ENCODE measurements at places on chromosomes 4 and X. TPM values are rescaled to one million over a fixed set of nuclear protein-coding genes. Genes with fewer than 3 reads are reported as not detected.

The HDX gene
- polyA plus RNA-seq, result 1.9 TPM

The PROM1 gene
- polyA plus RNA-seq, result 28.8 TPM

The PABPC1L2B gene
- not detected for polyA plus RNA-seq

The GPR173 gene
- 1.7 TPM for polyA plus RNA-seq

The FDCSP gene
- polyA plus RNA-seq, result not detected

The MAGEE1 gene
- 3.0 TPM for polyA plus RNA-seq

The FAM3A gene
- 73.4 TPM for polyA plus RNA-seq

The GPRIN3 gene
- polyA plus RNA-seq, result 2.2 TPM

The BTK gene
- 0.77 TPM for polyA plus RNA-seq

The CDS1 gene
- polyA plus RNA-seq, result 13.5 TPM

The ARMCX1 gene
- 20.3 TPM for polyA plus RNA-seq

The APBB2 gene
- polyA plus RNA-seq, result 13.4 TPM

- no peak for DNase-seq
These were observed 230.6 kb upstream of the TRPC5 start for GRCh38 chrX:112313201-112313600.

DNA sequence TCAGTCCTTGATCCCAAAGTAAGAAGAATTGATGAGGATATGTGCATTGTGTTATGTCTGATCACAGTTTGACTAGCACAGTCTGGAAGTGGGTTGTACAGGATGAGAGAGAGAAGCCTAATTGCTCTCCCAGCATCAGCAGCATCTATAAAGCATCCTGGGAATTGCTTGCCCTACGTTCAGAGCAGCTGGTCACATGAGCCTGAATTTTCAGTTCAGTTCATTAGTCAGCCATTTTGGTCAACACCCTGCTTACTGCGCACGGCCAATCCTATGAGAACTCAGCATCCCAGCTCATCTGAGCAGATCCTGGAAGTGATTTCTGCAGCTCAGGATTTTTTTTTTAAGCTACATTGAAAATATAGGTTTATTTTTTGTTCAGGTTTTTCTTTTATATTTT lies at the start of gene RUFY3:
Gene RUFY3, plus strand, starts transcription at position 218 of the 400 bp plus-strand sequence. CDS start 610 bp downstream, outside the sequence.
- peak; percentile 44 for DNase-seq

- DNase-seq, result no peak
These were observed 1562.9 kb upstream of the TENM3 start for GRCh38 chr4:180680305-180680704.

DNA sequence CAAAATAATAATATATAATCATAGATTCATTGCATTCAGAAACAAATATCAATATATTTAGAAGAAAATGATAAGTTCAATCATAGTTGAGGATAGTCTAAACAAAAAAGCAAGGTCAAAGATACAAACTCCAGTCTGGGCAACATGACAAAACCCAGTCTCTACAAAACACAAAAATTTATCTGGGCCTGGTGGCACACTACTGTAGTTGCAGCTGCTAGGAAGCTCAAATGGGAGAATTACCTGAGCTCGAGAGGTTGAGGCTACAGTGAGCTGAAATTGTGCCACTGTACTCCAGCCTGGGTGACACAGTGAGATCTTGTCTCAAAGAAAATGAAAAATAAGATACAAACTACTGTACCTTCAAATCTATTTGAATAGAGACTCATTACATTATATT lies 52.7 kb upstream of the ANXA10 start:
- DNase-seq, result no peak

DNA sequence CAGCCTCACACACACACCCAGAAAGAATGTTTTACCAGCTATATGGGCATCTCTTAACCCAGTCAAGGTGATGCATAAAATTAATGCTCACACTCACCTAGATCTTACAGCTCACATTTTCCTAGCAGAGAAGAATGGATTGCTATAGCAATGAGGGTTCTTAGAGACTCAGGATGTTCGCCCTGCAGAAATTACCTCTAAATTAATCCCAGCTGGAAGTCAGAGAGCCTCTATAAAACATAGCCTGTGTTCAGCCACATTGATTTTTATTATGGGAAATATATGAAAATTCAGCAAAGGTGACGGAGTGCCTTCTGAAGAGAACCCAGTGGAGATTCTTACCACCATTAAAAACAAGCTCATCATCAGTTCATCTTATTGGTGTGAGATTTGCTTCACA lies 528.3 kb upstream of the ZFP42 start:
- DNase-seq, result no peak

GRCh38 chr4:48262926-48263325 lies 6.7 kb downstream of the TEC start:
- DNase-seq, result no peak

DNA sequence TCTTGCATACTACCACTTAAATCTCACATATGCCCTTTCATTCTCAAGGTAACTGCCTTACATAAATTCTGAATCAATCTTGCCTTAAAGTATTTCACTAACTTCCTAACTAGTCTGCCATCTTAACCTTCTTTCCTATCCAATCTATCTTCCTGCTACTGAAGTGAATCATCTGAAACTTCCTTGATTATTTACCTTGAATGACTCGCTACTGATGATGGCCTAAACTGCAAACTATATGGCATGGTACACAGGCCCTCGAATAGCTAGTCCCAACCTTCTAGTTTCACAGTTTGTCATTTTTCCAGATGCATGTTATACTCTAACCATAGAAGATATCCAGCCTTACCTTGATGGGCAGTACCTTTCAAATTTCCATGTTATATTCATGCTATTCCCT lies 19.9 kb downstream of the PHKA1 start:
- DNase-seq, result no peak

GRCh38 chrX:45351478-45351877 lies 150.8 kb upstream of the DIPK2B start:
- DNase-seq, result no peak

GRCh38 chrX:56798866-56799758 lies 70.1 kb downstream of the NBDY start:
- peak; percentile 16 for DNase-seq

GRCh38 chrX:140503714-140504351 lies 1.0 kb downstream of the SOX3 start:
- DNase-seq, result peak; percentile 51

DNA sequence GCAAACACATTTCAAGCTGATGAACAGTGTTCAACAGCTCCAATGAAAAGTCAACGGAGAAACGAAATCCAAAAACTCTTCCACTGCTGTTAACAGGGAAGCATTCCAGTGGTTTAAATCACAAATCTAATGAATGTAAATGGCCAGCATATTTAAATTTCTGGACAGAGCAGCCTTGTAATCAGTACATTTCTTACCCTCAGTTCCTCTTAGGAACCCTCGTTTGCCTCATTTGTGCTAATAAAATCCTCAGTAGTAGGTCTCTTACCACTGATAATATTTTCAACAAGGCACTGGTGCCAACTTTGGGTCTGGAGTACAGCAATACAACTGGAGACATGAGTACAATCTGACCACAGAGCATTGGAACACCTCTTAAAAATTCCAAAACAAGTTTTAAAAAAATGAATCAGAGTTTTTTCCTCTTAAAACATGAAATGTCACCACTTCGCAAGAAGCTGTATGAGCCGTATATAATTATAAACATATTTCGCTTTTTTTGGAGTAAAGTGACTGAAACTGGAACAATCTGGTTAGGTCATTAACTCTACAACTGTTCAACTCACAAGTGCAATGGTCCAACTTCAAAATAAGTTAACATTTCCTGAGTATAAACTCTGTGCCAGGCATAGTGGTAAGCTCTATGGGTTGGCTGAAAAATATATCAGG lies 211.2 kb downstream of the CPEB2 start:
- DNase-seq, result no peak

- DNase-seq, result no peak
These were observed 14.3 kb upstream of the FAM241A start for GRCh38 chr4:112130906-112131305.

GRCh38 chr4:154626793-154627484 lies 14.5 kb upstream of the FGG start:
- DNase-seq, result peak; percentile 87

- DNase-seq, result no peak
These were observed 170.3 kb upstream of the PUDP start for GRCh38 chrX:7318241-7318640.

DNA sequence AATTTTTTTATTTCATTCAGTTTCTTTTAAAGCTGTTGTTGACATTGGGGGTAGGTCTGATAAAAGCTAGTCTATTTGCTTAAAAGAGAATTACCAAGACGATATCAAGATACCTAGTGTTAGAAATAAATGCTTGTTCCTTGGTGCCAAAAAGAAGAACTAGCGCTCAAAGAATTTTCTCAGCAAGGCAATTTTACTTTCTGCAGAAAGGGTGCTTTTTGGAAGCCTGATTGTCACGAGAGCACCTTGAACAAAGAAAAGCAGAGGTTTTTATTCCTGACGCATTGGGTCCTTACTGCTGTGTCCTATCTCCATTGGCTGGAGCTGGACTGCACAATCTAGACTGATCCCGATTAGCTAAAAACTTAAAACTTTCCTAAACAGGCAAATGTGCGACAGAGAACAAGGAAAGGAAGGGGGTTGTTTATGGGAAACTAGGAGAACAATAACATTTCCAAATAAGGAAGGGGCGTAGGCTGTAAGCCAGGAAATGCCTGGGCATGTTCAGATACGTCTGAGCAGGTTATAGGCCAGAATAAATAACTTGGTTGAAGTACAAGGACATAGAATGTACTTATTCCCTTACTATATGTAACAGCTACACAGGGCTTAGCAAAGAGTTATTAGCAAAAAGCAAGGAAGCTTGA lies 50.3 kb upstream of the STPG2 start:
- no peak for DNase-seq

DNA sequence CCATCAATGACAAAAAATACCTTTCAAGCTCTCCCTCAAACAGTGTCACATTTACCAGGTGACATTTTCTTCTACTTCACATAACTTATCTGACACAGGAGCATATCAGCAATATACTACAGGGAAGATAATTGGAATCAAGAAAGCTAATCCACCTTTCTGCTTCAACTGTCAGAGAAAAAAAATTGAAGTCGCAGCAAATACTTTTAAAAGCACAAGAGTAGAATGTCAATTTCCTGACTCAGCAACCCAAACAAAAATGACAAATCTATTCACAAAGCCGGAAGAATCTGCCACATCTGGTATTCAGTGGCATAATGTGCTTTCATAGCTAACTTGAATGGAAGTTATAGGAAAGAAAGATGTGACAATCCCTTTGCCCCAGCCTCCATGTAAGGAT lies 36.7 kb downstream of the AGA start:
- no peak for DNase-seq

GRCh38 chrX:150762258-150763165 lies 69.3 kb downstream of the MTMR1 start:
- no peak for DNase-seq

DNA sequence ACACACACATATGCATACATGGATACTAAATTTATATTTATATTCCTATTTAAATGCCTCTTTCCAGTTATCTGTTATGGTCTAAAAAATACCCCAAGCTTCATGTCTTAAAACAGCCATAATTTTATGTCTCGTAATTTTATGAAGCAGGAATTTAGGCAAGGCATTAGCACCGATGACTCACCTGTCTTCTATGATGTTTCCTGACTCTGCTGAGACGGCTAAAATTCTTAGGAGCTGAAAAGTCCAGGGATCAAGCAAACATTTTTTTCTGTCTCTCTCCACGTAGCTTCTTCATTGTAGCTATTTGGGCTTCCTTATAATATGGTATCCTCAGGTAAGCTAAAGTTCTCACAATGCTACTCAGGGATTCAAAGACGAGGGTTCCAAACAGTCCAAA lies 930.3 kb downstream of the STIM2 start:
- no peak for DNase-seq

GRCh38 chr4:38359113-38359512 lies 304.9 kb upstream of the KLF3 start:
- no peak for DNase-seq

DNA sequence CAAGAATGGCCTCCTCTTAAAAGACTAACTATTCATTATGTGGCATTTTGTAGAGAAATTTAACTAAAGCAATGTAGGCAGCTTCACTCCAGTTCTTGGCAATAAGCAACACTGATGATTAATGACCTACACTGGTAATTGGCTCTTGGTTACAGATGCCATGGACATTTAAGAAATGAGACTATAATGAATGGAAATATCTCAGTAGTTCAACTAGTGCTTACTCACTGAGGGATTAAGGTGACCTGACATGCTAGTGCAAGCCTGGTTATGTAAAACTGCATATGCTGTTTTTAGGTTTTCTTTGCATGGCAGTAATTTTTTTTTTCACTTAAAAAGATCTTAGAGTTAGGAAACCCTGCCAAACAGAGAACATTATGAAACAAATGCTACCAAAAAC lies 152.7 kb upstream of the AADAT start:
- no peak for DNase-seq

DNA sequence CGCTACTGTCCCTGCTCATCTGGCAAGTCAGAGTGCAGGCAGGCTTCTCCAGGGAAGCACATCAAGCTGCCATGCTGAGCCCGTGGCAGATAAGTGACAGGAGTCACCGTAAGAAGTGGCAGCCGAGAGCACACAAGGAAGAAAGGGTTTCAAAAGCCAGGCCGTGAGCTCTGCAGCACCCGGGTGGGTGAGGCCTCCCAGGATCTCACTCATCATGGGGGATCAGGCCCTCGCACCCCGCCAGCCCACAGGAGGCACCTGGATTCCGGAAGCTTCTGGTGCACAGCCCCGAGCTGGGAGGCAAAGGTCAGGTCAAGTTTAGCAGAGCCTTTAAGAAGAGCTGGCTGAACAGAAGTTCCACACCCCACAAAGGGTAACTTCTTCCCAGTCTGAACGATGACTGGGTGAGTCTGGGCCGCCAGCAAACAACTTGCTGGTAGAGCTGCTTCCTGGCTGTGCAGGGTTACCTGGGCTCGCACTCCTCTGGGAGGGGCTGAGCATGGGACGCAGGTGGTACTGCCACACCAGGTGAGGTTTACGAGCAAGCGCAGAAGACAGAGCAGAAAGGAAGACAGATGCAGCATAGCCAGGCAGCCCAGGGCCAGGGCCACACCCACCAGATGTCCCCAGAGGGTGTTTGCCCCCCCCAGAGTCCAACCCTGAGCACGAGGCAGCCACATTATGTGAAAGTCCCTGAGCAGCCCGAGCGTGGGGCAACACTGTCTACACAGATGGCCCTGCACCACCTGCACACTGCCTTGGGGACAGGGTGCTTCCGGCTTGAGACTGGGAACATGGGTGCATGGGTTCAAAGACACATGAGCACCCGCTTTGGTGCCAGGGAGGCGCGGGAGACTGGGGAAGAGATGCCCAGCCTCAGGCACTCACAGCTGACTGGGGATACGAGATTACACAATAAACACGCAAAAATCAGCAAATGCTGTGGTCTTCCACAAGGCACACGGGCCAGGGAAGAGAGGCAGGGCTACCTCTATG lies 7.7 kb downstream of the CCNQ start:
- DNase-seq, result no peak

GRCh38 chrX:148929686-148930085 lies 429.3 kb downstream of the AFF2 start:
- DNase-seq, result no peak

- DNase-seq, result no peak
These were observed 15.2 kb upstream of the ZIC3 start for GRCh38 chrX:137550665-137551261.

- DNase-seq, result no peak
These were observed 24.1 kb upstream of the TMEM150C start for GRCh38 chr4:82585690-82586435.

- DNase-seq, result no peak
These were observed 169.9 kb downstream of the IQCM start for GRCh38 chr4:149645790-149646189.

GRCh38 chrX:22081475-22082092 lies 49.5 kb downstream of the PHEX start:
- DNase-seq, result peak; percentile 16

All from kidney (tissue), 22 donors.